Nephron progenitor cell (in vitro differentiated cells): ENCODE measurements at places on chromosomes 5 and 9.
A peak's percentile ranks its signal among the peaks of the same experiment; 100 is the strongest.

DNA sequence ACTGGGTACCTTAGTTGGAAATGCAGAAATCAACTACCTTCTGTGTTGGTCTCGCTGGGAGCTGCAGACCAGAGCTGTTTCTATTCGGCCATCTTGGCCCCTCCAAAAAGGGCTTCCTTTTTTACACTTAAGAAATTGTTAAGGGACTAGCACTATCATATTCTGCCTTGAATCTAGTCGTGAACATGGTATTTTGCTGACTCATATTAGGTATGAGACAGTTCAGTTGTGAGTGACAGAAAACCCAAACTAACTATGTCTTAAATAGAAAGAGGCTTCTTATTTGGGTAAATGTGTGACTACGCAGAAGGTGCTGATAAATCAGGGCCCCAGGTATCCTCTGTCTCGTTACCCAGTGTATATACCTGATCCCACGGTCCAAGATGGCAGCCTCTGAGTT lies 298.2 kb downstream of the EDIL3 start:
- DNase-seq: no peak

DNA sequence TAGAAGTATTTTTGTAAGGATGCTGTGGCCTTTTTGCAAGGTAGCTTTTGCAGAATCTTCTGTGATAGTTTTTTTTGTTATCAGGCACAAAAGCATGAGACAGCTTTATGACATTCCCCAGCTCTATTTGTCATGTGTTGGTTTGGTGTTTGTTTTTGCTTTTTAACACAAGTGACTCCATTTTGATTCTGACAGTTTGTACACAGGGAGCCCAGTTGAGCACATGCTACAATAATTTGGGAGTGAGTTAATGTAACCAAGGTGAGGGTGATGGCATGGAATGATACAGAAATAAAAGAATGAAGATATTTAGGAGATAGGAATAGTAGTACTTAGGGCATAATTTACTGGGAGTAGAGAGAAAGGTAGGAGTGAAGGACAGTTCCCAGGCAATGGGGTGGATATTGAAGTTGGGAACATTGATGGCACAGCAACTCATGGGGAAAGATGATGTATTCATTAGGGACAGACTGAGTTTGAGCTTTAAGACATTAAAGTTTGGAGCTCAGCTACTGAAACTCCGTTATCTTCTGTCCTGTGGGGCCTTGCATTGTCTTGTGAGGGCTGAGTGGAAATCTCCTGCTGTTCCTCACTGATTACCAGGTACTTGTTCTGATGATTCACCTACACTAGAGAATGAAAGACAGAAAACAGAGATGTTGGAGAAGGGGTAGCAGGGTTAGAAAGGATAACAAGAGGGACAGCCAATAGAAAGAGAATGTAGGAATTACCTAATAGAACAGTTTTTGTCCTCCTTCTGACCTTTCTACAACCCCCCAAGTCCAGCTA lies 88.3 kb upstream of the CCDC112 start:
- DNase-seq: no peak

GRCh38 chr5:142680605-142681259 lies 5.2 kb downstream of the FGF1 start:
- DNase-seq: no peak

GRCh38 chr5:144105371-144105770 lies 65.1 kb downstream of the YIPF5 start:
- DNase-seq: no peak

DNA sequence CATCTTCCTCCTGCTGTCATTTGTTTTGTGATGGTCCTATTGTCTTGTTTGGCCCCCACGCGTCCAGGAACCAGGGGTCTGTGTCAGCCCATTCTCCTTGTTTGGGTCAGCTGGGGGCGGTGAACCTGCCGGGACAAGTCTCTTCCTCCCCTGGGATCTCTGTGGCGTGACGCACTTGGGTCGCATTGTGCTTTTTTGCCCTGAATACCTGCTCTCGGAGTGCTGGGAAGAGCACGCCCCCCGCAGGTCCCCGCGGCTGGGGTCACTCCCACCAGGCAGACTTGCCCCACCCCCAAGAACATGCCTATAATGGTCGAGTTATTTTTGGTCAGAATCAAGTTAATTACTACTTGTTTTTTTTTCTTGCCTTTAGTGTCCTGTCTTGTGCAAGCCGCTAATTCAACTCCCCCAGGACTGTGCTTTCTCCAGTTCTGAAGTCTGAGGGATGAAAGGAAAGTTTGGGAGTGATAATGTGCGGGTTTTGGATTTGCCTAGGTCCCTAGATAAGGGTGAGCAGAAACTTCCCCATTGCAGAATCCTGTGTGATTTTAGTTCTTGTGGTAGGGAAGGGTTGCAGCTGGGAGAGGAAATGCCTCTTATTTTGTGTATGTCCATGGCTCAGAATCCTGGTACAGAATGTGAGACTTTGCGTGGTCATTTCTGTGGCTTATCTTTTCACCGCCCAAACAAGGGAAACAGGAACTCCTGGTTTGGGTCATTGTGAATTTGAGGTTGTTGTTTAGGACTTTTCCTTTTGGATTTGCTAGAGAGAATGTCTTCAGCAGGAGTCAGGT lies 789 bp downstream of the ACER2 start:
- DNase-seq: peak; percentile 39

GRCh38 chr5:18749763-18750162 lies 1115.5 kb downstream of the TAF11L14 start:
- no peak for DNase-seq

- DNase-seq: no peak
Observed at GRCh38 chr9:88143957-88144625, 5.8 kb upstream of the SPATA31C2 start.

DNA sequence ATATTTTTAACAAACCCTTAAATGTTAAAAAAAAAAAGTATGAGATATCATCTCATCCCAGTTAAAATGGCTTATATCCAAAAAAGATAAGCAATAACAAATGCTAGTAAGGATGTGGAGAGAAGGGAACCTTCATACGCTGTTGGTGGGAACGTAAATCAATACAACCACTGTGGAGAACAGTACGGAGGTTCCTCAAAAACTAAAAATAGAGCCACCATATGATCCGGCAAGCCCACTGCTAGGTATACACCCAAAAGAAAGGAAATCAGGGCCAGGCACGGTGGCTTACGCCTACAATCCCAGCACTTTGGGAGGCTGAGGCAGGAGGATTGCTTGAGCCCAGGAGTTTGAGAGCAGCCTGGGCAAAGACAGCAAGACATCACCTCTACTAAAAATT lies 3.0 kb downstream of the MTMR12 start:
- DNase-seq: no peak

- no peak for DNase-seq
Observed at GRCh38 chr5:157602505-157602904, 26.9 kb upstream of the ADAM19 start.

DNA sequence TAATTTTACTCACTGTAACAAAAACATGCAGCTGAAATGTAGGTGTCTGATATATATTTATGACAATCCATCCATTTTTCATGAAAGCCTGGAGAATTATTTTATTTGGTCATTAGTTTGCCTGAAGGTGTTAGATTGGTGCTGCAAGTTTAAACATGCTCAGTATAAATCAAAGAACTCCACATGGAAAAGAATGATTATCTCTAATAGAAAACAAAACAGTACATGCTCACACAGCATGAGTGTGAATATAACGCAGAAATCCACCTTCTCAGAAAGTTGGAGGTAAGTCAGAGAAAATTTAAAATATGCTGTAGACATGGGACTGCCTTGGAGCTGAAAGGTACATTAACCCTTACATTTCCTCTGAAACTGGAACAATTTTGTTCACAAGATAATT lies 165.5 kb upstream of the RGS7BP start:
- no peak for DNase-seq

- no peak for DNase-seq
Observed at GRCh38 chr9:974031-974995, 2.1 kb upstream of the DMRT3 start.

GRCh38 chr9:111630182-111630963 lies 761 bp upstream of the DNAJC25 start:
- DNase-seq: peak; percentile 19

DNA sequence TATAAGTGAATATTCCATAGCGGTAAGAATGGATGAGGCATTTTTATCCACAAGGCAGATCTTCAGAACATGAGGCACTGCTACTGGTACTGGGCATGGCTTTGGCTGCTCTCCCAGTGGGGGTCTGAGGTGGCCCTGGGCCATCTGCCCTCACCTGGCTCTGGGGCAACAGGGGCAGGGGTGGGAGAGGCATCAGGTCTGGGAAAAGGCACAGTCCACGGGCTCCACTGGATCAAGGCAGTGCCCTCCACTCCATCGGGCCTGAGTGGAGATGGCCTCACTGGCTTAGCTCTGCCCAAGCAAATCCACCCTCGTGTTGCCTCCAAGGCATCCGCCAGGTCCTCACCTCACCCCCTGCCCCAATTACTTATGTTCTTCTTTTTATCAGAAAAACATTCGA lies 10.9 kb upstream of the NKD2 start:
- DNase-seq: no peak

- DNase-seq: no peak
Observed at GRCh38 chr5:52808316-52808901, 20.7 kb downstream of the ITGA1 start.

DNA sequence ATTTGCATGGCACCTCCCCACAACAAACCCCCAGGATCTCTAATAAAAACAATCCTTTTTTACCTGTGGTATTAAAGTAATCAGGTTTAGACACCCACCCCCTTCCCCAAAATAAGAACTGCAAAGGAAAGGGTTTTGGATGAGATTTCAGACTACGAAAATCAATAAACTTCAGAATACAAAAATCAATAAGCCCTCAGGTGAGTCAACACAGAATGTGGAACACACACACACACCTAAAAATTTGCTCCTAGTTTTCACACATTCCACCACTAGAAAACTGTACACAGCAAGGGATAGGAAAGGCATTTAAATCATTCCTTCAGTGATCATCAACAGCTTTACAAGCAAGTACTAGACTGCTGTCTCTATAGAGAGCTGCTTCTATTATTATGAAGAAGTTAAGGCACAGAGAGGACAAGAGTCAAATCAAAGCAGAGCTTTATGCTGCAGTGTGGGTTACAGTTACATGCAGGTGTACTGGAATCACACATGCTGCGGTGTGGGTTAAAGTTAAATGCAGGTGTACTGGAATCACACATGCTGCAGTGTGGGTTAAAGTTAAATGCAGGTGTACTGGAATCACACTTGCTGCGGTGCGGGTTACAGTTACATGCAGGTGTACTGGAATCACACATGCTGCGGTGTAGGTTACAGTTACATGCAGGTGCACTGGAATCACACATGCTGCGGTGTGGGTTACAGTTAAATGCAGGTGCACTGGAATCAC lies 36.3 kb downstream of the PFDN1 start:
- DNase-seq: no peak

GRCh38 chr5:148543727-148544126 lies 110.6 kb downstream of the HTR4 start:
- DNase-seq: no peak

DNA sequence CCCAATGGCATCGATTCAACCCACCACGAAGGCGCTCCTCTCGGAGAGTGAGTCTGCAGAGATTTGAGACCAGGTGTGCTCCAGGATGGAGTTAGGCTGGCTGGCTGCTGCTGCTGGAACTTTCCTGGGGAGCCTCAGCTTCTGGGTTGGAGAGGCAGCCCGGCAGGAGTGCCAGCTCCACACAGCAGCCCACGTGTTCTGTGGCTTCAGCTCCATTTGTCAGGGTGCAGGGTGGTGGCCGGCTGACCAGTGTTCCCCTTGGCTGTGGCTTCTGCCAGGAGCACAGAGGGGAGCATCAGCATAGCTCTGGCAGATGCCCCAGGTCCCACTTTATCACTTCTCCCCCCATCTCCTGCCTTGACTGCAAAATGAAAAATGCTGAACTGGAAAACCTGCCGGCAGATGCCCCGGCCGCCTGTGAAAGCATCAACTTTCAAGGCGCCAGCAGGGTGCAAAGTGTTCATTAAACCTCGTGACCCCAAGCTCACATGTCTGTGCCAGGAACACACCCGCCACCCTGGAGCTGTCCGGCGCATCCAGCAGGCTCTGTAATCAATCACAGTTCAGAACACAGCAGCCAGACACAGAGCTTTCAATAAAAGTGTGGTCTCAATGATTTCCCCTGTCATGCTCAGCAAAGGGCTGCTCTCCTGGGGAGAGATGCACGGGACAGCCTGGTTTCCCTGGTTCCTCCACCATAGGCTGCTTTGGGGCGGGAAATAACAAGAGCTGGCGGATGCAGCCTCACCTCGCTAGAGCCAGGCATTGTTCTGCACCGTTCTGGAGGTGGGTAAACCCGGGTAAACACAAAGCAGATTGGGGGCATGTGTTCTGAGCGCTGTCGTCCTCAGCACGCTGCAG lies 53.2 kb downstream of the TRIP13 start:
- DNase-seq: peak; percentile 37

GRCh38 chr5:131783357-131783756 lies 13.5 kb downstream of the FNIP1 start:
- no peak for DNase-seq

- DNase-seq: no peak
Observed at GRCh38 chr5:125199373-125199772, 452.9 kb upstream of the ZNF608 start.

- DNase-seq: no peak
Observed at GRCh38 chr9:98207606-98208005, 15.2 kb upstream of the CORO2A start.

DNA sequence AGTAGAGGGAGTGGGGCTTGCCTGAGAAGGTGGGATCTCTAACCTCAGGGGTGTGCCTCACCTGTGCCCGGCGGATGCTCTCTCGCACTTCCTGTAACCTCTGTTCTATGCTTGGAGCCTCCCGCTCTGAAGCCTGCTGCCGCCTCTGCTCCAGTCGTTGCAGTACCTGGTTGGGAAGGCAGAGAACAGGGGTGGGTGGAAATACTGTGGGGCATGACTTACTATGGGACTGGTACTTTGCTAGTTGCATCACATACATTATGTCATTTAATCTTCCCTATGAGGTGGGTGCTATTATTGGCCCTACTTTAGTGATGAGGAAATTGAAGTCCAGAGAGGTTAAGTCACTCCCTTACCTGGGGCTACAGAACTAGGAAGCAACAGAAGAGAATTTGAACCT lies 5.2 kb downstream of the FCHSD1 start:
- DNase-seq: no peak

GRCh38 chr5:179769796-179770195 lies 24.0 kb upstream of the LTC4S start:
- no peak for DNase-seq

GRCh38 chr9:129938291-129938979 lies 103.2 kb downstream of the USP20 start:
- DNase-seq: no peak

DNA sequence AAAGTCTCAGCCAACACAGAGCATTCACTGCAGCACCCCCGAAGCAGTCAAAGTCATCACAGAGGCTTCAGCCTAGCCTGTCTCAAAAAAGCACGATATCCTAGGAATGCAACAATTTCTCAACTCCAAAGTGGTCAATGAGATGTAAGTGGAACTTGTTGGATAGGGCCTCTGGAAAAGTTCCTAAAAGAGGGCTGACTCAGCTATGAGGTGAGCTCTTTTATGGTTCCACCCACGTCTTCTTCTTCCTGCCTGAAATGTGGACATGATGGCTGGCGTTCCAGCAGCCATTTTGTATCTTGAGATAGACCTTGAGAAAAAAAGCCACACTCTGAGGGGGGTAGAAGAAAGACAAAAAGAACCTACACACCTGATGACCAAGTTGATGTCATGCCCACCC lies 32.5 kb upstream of the TRIO start:
- DNase-seq: no peak
